ENCODE measurements at places on chromosomes 1 and 21.
A peak's percentile ranks its signal among the peaks of the same experiment; 100 is the strongest.

DNA sequence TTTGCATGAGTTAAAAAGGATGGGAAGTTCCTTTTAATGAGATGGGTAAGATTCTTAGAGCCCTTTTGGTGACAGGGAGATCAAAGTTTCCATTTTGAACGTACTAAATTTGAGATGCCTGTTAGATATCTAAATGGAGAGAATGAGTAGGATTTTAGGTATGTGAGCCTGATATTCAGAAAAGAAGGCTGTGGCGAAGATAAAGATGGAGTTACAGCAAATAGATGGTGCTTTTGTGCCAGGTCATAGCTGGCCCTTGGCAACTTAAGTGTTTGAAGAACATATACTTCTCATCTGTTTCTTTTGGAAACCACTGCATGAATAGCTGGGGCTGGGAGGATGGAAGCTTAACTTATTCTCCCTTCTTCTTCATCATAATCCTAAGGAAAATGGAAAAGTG, 282.5 kb downstream of the PTBP2 start:
- no peak for DNase-seq

DNA sequence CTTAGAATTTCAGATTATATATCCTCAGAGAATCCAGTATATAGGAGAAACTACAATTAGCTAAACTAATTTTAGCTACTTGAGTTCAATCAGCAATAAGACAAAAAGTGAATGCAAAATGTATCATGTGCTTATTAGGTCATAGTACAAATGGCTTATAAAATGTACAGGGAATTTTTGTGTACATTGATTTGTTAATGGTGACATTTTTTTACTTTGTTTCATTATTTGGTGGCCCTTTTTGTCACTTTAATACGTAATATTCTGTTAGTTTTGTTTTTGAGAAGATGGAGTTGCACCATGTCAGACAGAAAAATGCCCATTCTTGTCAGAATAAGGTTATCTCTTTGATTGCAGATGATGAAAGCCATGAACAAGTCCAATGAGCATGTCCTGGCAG, 33.6 kb downstream of the CC2D1B start:
- no peak for DNase-seq

DNA sequence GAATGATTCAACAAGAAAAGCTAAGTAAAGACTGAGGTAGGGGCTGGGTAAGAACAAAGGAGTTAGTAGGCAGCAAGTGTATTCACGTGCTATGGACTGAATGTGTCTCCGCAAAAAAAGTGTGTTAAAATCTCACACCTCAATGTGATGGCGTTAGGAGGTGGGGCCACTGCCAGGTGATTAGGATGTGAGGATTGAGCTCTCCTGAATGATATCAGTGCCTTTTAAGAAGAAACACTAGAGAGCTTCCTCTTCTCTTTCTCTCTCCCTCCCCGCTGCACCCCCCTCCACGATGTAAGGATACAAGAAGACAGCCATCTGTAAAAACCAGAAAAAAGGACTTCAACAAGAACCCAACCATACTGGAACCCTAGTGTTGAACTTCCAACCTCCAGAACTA, 396.1 kb upstream of the PLXNA2 start:
- no peak for DNase-seq

DNA sequence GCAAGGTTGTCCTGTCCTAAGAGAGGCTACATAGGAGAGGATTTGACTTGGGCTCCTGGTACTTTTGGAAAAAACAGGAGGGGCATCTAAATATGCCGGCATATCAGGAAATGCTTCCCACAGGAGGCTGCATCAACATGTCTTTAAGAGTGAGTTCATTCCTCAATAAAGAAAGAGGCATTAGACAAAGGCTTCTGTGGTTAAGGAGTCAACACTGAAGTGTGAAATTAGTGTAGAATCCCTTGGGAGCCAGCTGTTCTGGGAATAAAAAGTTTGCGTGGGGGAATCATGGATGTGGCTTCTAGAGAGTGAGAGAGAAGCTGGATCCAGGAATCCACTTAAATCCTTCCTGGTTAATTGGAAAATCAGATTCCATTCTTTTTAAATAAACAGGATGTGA, 69.5 kb downstream of the DNM3 start:
- DNase-seq, result no peak

DNA sequence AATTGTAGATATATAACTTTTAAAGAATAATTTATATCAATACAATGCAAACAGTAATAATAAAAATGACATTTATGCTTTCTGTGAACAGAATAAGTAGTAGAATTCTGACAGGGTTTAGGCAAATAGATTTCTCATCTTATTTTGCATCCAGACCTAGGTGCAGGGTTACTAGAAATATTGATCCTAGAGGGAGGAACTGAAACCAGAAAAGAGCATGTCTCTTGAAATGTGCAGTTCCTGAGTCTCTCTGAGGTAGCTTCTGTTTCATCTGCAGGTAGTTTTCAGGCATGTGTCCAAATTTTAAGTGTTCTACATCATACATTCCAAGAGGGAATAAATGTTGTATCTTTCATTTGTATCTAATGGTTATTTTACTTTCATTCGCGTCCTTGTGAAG, 631.9 kb upstream of the ADGRL4 start:
- no peak for DNase-seq

GRCh38 chr21:36156339-36156814, 247 bp upstream of the DOP1B start:
- peak; percentile 100 for DNase-seq

- no peak for DNase-seq
These were observed 64.5 kb downstream of the PSMG1 start for GRCh38 chr21:39118604-39119215.

Data from glutamatergic neuron (in vitro differentiated cells).